Type B pancreatic cell (in vitro differentiated cells): ENCODE measurements at places on chromosomes 6 and 20. TPM values are rescaled to one million over a fixed set of nuclear protein-coding genes. Genes with fewer than 3 reads are reported as not detected.

The PTPRT gene
- 5.8 and 7.0 TPM in 2 replicates for total RNA-seq

The GPLD1 gene
- total RNA-seq = 1.2 and 3.8 TPM in 2 replicates

The GNRH2 gene
- 0.99 and 2.3 TPM in 2 replicates for total RNA-seq

The FGD2 gene
- 0.10 TPM in 1 of 2 replicates, not detected in the other for total RNA-seq

GRCh38 chr6:135291288-135292076 lies 110.4 kb downstream of the MYB start:
- no peak for DNase-seq

GRCh38 chr6:41039060-41039998 lies at the start of gene UNC5CL:
UNC5CL (minus strand) TSS chr6:41039221; CDS start chr6:41035074, 4,147 bp downstream.
- DNase-seq = no peak

DNA sequence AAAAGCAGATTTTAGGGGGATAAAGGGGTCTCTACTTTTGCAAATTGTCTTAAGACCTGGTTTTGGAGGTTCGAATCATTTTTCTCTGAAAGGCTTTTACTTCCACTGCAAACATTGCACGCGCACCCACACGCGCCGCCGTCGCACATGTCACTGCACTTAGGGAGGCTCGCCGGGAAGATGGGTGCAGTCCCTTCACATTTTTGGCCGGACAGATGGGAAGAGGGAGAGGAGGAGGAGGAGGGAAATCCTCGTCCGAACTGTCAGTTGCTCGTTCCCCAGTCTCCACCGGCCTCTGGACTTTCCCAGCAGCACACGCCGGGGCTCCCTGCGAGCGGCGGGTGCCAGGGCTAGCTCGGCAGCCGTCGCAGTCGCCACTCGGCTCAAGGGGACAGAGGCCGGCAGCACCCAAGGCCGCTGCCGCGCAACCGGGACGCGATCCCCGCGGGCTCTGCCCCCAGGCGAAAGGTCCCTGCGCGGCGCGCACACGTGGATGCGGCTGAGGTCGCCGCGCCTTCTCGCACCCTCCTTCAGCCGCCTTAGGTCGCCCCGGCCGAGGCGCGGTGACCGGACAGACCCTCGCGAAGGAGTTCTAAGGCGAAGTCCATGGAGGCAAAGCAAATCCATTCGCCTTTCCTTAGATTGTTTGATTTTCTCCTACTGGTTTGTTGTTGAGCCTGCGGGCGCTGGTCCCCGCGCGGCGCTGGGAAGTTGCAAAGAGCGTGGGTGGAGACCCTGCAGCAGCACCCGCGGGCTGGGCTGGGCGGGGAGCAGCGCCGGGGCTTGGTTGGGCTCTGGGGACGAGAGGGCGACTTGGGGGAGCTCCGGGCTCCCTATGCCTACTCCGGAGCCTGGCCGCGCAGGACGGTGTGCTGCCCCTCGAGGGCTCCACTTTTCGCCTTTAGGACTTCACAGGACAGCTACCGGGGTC lies 1.2 kb downstream of the MYB start:
- no peak for DNase-seq

DNA sequence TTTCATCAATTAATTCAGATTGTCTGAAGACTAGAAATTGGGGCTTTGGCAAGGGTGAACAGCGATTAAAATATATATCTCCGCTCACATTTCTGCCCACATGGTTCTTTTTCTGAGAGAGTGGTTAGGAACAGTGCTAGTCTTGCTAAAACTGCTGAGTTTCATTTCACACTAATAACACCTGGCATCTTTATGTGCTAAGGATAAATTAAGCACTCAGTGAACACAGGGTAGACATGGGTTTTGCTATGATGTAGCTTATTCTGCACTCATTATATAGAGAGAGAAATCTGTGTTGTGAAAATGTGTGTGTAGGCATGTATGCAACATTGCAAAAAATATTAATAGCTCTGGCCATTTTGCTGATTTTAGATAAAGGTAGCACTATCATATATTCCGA lies 623.4 kb upstream of the FLRT3 start:
- DNase-seq = no peak

DNA sequence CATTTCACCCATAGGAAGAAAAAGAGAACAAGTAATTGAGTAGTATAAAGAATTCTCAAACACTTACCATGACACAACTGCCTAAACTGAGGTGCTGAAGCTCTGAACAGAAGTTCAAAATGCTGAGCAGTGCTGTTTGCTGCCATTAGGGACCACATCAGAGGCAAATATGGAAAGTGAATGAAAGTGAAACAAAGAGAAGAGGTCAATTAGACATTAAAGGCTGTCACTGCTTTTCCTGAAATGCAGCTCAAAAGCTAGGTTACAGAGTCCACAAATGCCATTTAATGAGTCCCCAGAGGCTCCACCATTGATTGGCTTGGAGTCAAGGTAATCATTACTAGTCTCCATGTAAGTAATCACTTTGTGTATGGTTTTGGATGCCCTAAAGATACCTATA lies 46.1 kb downstream of the POU3F2 start:
- DNase-seq = no peak

DNA sequence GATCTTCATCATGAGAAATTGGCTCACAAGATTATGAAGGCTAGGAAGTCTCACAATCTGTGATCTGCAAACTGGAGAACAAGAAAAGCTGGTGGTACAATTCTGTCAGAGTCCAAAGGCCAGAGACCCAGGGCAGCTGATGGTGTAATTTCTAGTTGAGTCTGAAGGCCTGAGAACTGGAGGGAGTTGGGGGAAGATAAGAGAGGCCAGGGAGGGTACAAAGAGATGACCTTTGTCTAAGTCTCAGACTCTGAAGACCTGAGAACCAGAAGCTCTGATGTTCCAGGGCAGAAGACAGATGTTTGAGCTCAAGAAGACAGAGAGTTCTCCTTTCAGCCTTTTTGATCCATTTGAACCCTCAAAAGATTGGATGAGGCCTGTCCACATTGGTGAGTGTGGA lies 280.6 kb downstream of the HDGFL1 start:
- no peak for DNase-seq
